ENCODE measurements at places on chromosomes 3 and 15.

- DNase-seq, result no peak
These were observed 85.7 kb upstream of the MYZAP start for GRCh38 chr15:57505949-57506391.

DNA sequence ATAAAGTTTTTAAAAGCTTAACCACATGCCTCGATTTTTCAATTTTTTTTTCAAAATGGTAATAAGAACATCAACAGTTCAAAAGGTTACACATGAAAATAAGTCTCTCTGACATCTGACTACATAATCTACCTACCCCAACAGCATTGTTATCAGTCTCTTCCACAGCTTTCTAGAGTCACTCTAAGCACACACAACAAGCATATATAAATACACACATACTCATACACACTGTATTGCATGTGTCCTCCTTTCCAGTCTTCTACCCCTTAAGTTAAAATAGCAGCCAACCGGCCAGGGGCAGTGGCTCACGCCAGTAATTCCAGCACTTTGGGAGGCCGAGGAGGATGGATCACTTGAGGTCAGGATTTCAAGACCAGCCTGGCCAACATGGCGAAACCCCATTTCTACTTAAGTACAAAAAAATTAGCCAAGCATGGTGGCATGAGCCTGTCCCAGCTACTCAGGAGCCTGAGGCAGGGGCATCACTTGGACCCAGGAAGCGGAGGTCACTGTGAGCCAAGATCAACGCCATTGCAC, 12.2 kb downstream of the TBL1XR1 start:
- no peak for DNase-seq

DNA sequence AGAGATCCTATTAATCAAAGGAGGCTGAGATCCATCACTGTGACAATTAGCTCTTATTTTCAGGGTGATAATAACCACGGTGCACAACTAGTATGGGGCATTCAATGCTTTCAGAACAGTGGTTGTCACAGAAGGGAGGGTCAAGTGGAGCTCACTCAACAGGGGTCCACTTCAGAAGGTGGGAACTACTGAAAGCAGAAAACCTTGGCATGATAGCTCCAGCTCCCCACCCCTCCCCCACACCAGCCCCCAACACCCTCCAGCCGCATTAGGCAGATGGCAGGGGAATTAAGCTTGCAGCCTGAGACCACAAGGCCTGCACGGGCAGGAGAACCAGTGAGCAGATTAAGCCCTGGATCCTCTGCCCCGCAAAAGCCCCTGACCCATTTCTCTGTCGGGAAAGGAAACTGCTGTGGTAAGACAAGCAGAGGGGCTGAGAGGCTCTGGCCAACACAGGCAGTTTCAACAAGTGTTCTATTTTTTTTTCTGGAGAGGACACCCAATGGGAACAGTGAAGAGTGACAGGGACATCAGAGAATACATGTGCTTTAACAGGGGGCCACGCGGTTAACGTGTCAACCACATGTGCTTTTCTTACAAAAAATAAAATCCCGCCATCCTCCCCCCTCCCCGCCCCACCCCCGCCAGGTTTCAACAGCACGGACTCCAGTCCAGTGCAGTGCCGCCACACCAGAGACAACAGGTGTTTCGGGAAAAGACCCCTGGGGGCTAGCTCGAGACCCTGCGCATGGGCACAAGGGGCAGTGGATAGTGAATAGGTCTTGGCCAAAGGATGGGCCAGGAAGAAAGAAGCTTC, 997 bp downstream of the FYCO1 start:
- DNase-seq, result no peak

DNA sequence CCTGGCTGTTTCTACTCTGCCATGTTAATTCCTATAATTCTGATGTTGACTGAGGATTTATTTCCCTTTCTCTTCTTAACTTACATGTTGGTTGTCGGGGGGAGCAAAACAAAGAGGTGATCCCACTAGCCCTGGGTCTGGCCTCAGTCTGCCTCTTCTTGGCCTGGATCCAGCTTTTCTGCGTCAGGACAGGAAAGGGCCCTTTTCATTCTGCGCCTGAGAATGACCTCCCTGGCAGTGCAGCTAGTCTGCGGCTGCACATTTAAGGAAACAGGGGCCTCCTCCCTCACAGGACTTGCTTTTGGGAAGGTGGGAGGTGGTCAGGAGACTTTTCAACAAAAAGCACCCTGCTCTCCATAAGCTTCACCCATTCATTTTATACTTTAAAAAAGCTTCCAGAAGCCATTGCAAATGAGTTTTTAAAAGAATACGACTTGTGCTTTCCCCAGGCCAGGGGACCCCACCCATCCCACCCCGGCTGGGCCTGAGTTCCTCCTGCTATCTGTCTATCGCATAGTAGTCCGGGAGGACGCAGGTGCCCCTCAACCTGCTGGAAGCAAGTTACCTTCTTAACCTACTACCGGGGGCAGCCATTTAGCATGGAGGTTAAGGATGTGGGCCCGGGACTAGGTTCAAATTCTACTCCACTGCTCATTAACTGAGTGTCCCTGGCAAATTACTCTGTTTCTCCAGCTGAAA, 21.3 kb upstream of the EHD4 start:
- no peak for DNase-seq

- DNase-seq, result no peak
These were observed 323.6 kb upstream of the CTDSPL start for GRCh38 chr3:37537914-37538691.

DNA sequence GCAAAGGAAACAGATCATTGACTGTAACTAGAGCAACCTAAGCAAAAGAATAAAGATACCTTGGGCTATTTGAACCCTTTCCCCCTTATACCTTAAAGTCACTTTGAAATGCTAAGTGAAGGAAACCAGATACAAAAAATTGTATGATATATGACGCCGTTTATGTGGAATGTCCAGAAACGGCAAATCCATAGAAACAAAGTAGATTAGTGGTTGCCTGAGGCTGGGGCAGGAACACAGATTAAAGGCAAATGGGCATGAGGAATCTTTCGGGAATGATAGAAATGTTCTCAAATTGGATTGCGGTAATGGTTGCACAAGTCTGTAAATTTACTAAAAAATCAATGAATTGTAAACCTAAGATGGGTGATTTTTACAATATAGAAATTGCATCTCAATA, 160.1 kb upstream of the CCDC54 start:
- no peak for DNase-seq

GRCh38 chr3:134291319-134292254, 40.9 kb upstream of the RYK start:
- DNase-seq, result no peak

- no peak for DNase-seq
These were observed 822 bp downstream of the ST8SIA2 start for GRCh38 chr15:92394309-92395097.

- no peak for DNase-seq
These were observed 17.7 kb downstream of the RBM15B start for GRCh38 chr3:51408813-51409212.

GRCh38 chr3:38367779-38368178, 21.2 kb downstream of the XYLB start:
- DNase-seq, result no peak

- DNase-seq, result no peak
These were observed 402.5 kb upstream of the TPM1 start for GRCh38 chr15:62639906-62640605.

DNA sequence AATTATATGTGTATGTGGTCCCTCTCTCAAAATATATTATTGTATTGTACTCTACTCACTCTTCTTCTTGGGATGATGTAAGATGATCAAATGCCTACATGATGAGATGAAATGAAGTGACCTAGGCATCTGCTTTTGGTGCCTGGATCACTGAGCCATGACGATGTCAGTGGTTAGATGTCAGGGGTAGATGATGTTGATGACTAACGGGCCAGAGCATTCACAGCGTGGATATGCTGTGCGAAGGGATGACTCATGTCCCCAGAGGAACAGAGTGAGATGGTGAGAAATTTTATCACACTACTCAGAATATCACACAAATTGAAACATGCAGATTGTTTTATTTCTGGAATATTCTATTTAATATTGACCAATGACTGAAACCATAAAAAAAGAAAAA, 233.9 kb upstream of the CADM2 start:
- DNase-seq, result peak; percentile 32

- peak; percentile 77 for DNase-seq
These were observed 462 bp downstream of the EDEM1 start for GRCh38 chr3:5187920-5188418.

GRCh38 chr3:121998611-121999473, 23.2 kb downstream of the ILDR1 start:
- no peak for DNase-seq

DNA sequence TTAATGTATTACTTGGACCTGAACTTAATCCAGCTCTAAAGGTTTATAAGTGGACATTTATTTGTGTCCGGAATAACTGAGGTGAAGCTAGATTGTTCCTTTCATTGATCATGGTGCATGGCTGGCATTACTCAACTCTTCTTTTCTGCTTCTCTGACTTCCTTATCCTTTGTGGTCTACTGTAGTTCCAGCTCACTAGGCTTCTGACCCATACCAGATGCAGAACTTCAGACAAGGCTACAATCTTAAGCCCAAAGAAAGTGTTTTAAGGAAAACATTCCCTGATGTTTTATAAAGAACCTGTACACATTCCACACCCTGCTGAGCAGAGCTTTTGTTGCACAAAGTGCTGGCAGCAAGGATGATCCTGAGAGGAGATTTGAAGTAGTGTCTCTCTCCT, 250.8 kb upstream of the TGFBR2 start:
- DNase-seq, result peak; percentile 54

GRCh38 chr3:195105389-195105788, 165.6 kb downstream of the XXYLT1 start:
- DNase-seq, result no peak

- DNase-seq, result no peak
These were observed 171.7 kb downstream of the NSMCE3 start for GRCh38 chr15:29097971-29098370.

DNA sequence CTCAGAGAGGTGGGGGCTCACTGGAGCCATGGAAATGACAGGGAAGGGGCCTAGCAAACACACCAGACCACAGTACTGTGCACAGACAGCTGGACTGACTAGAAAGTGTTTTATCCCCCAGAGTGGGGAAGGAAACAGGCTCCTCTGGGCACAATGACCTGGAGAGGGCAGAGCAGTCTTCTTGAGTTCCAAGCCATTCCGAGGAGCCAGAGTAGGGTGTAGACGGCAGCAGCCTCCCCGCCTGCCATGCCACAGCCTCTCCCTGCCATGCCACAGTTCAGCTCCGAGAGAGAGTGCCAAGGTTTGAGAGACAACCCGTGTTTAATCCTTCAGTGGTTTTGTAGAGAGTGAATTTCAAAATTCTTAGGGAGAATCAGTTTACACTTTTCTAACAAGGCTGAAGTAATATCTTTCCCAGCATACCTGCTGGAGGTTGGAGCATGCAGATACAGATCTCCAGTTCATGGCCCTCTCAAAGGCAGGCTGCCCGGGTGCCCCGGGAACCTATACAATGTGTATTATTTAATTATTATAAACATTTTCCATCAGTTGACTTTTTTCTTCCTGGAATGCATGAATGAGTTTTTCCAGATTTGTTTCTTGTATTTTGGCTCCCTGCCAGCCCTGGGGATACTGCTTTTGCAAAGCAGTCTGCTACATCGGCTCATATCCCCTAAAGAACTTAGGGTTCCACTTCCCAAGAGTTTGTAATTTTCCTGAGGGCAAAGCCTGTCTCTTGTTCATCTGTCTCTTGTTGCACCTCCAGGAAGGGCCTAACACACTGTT, 3.2 kb downstream of the PODXL2 start:
- no peak for DNase-seq

GRCh38 chr15:74425630-74426029, 8.1 kb downstream of the SEMA7A start:
- DNase-seq, result no peak

DNA sequence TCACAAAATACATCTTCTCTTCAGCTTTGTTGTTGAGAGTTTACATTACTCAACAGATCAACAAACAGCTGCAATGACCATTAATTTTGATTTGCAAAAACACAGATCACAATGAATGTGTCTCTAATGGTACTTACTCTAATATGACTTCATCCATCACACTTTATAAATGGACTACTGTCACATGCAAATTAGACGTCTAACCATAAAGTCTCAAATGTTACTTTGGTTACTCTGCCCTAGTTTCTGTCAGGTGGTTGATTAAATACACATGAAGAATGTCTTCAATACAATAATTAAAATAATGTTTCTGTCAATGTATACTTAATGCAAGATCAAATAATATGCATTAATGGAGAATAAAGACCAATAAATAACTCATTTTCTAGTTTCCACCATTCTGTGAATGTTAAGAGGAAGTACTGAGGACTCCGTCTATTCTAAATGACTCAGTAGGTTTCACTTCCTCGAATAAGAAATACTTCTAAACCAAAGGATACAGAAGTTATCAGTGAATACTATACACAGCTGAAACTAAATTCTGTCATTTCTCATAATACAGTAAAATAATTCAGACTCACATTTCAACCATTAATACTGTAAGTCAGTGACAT, 145.8 kb downstream of the CBLB start:
- DNase-seq, result peak; percentile 77

GRCh38 chr15:25903024-25903581, 40.0 kb upstream of the ATP10A start:
- DNase-seq, result no peak

GRCh38 chr3:121855555-121855954, 20.5 kb downstream of the EAF2 start:
- DNase-seq, result peak; percentile 19

- DNase-seq, result no peak
These were observed 39.3 kb downstream of the KLHL25 start for GRCh38 chr15:85755471-85755870.

GRCh38 chr3:156899951-156900350, 73.8 kb downstream of the LEKR1 start:
- DNase-seq, result no peak

- DNase-seq, result no peak
These were observed 23.7 kb downstream of the ABHD2 start for GRCh38 chr15:89111961-89112340.

DNA sequence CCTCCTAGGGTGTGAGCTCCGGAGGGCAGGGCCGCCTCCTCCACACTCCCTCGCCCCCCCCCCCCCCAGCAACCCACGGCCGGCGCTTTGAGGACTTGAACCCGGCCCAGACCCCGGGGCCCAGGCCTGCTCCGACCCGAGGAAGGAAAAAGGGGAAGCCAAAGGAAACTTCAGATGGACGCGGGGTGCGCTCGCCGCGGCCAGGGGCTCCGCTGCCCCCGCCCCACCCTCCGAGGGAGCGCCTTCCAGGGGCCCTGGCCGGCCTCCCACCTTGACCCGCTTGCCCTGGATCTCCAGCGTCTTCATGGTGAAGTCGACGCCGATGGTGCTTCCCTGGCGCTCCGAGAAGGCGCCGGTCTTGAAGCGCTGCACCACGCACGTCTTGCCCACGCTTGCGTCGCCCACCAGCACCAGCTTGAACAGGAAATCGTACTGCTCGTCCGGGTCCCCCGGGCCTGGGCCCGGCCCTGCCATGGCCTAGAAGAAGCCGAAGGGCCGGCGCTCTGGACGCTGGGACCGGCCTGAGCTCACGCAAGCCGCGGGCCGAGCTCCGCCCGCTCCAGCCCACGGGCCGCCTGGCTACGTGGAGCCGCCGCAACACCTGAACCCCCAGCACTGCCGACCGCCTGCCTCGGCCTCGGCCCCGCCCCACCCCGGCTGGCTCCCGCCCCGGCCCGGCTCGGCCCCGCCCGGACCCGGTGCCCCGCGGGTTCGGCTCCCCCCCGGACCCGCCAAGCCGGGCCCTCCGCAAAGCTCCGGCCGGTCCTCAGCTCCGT, 400 bp downstream of the RAB43 start:
- peak; percentile 67 for DNase-seq

Data from B cell (primary cell).